Suppressor macrophage (primary cell): ENCODE measurements at places on chromosomes 6 and 20.
A peak's percentile ranks its signal among the peaks of the same experiment; 100 is the strongest.

DNA sequence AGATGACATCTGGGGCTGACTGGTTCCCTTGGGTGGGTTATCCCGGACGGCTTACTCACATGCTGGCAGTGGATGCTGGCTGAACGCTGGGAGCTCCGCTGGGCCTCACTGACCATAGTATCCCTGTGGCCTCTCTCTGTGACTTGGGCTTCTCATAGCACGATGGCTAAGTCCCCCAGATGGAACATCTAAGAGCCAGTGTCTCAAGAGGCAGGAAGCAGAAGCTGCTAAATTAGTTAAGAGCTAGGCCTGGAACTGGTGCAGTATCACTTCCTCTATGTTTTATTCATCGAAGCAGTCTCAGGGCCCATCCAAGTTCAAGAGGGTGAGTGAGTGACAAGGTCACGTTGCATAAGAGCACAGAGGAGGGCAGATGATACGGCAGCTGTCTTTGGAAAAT lies 116.5 kb upstream of the LAMP5 start:
- peak; percentile 82 for DNase-seq

GRCh38 chr6:18477301-18477941 lies 90.3 kb downstream of the RNF144B start:
- DNase-seq: peak; percentile 81

GRCh38 chr6:79614326-79615305 lies 16.5 kb upstream of the SH3BGRL2 start:
- DNase-seq: no peak

GRCh38 chr20:61659246-61659993 lies 406.3 kb downstream of the TAF4 start:
- DNase-seq: no peak

DNA sequence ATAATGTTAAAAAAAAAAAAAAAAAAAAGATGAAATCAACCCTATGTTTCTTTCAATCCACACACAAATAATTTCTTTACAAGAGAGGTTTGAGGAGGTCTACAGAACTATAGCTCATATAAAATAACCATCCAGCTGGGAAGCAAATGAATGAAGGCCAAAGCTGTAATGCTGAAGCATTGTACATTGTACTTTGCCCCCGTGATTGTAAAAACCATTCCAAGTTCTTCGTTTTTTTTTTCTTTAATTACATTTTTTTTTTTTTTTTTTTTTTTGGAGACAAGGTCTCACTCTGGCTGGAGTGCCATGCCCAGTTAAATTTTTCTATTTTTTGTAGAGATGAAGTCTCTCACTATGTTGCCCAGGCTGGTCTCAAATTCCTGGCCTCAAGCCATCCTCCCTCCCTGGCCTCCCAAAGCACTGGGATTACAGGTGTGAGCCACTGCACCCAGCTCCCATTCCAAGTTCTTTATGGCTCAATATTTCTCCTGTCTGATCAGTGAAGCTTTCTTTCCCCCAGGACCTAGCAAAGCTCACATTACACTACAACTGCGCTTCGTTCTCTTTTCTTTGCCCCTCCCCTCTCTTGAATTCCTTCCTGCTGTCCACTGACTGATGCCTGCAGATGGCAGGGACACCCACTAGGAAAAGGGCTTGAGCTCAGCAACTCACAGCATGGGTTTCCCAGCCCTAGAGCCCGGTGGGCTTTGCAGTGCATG lies 53.0 kb upstream of the NOP56 start:
- no peak for DNase-seq
